Erythroblast (primary cell): ENCODE measurements at places on chromosomes 4 and X.

DNA sequence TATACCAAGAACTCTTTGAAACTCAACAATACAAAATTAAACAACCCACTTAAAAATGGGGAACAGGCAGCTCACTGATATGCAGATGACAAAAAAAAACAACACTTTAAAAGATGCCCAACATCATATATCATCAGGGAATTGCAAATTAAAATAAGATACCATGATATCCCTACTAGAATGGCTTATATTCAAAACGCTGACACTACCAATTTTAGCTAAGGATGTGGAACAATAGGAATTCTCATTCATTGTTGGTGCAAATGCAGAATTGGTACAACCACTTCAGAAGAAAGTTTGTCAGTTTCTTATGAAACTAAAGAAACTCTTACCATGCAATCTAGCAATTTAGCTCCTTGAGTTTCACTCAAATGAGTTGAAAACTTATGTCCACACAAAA, 259.0 kb upstream of the HS3ST1 start:
- no peak for DNase-seq

DNA sequence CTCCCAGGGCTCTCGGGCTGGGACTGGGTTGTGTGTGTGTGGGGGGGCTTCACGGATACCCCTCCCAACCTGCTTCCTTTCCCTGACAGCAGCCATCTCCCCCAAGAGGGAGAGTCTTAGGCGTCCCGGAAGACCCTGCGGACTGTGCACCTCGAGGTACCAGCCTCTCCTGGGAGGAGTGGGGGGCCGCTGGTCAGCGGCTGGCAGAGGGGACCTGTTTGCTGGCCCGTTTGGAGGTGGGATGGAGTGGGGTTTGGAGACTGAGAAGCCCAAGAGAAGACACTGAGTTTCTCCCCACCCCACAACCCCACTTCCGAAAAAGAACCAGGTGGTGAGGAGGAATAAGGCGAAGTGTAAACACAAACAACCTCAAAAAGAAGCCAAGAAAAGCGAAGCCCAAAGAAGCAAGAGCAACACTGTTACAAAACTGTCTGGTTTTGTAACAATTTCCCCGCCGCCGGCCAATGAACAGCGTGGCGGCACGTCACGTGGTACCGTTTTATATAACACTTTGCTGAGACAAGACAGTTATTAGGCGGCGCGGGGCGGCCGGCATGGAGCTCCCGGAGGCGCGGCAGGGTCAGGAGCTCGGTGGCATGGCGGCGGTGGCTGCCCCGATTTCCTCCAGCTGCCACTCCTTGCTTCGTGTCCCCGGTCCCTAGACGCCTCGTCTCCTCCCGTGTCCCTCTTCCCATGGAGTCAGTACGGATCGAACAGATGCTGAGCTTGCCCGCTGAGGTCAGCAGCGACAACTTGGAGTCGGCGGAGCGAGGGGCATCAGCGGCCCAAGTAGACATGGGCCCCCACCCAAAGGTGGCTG, at the start of gene LONRF3:
TSS of gene LONRF3 (plus strand) at position 531 of the 820 bp plus-strand sequence. CDS start at position 694, 163 bp downstream.
- DNase-seq, result peak; percentile 2

DNA sequence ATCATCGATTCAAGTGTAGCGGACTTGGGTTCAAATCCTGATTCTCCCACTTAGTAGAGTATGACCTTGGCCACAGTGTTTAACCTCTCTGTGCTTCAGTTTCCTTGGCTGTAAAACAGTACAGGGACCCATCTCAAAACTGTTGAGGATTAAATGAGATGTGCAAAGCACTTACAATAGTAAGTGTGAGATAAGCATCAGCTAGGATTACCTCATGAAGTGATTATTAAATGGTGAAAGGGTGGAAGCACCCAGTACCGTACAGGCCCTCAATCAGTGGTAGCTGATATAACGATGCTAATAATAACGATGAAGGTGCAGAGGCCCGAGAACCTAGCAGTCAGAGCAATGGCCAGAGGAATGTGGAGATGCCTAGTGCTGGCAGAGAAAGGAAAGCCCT, 45.1 kb downstream of the PRPS1 start:
- DNase-seq, result no peak

- DNase-seq, result no peak
These were observed 99.0 kb upstream of the GPR34 start for GRCh38 chrX:41589634-41590270.

DNA sequence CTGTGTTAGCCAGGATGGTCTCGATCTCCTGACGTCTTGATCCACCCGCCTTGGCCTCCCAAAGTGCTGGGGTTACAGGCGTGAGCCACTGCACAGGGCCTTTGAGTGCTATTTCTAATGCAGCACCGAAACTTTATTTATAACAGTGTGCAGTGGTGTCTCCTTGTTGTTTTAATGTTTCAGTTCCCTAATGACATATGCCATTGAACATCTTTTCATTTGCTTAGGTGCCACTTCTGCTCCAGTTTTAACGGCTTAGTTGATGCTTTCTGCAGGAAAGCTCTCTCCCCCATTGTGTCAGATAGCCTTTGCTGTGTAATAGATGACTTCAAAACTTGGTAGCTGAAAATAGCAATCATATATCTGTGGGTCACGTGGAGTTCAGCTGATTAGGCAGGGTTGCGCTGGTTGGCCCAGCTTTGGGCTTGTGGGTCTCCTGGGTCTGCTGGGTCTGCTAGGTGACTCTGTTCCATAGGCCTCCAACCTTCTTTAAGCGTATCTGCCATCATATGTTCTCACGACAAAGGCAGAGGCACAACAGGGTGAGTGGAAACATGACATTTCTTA, 76.4 kb upstream of the SHISA3 start:
- DNase-seq, result no peak

DNA sequence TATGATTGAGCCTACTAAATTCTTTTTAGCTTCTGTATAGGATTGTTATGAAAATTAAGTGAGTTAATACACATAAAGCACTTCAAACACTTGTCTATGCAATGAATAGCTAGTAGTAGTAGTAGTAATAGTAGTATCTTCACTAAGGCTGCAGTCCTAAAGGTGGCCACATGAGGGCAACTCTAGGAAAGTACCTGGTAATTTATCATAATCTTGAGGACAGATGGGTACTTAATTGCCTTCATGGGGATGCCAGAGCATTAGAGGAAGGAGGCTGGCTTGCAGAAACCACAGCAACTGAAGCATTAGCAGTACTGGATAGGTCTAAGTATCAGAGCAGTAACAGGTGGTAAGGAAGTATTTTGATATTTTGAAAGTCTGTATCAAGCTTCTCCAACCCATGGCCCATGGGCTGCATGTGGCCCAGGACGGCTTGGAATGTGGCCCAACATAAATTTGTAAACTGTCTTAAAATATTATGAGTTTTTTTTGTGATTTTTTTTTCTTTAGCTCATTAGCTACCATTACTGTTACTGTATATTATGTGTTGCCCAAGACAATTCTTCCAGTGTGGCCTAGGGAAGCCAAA, 17.3 kb downstream of the NIPAL1 start:
- DNase-seq, result peak; percentile 52

DNA sequence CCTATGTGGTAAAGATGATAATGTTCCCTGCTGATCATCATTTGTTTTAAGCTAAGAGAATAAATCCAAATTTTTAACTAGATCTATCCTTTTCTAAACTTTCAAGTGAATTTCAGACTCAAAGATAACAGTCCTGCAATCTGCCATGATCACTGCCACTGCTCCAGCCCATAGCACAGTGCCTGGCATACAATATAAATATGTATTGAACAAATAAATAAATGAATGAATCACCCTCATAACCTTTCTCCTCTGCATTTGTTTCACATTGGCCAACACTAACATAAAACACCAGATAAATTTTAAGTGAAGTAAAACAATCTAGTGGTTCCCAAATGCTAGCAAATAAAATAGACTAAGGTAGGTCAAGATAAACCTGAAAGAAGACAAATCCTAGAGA, 439.0 kb downstream of the GPM6A start:
- no peak for DNase-seq

DNA sequence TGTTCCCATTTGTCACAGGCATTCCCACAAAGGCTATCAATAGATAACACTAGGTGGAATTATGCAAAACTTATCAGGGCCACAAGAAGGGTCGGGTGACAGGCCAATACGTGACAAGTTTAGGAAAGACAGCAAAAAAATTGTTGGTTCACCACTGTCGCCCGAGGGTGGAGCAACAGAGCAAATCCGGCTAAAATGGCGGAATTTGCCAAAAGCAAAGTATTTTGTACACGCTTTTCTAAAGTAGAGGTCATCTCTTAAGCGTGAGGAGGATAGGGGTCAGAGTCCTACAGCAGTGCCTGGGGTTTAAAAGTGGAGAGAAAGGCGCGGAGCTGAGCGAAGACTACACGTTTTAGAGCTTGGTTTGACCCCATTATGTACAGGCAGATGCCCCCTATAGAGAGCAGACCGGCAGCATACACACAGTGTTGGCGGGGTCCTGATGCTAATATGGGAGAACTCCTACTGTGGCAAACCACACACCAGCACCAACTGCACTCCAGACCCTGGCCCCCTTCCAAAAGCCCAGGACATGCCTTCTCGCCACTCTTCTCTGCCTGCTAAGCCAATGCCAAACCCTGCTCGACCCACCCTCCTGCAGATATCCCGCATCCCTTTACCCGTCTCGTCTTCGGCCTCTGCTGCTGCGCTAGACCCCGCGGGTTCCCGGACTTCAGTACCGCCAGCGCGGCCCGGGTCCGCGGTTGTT, 733 bp downstream of the CCNA2 start:
- peak; percentile 88 for DNase-seq

DNA sequence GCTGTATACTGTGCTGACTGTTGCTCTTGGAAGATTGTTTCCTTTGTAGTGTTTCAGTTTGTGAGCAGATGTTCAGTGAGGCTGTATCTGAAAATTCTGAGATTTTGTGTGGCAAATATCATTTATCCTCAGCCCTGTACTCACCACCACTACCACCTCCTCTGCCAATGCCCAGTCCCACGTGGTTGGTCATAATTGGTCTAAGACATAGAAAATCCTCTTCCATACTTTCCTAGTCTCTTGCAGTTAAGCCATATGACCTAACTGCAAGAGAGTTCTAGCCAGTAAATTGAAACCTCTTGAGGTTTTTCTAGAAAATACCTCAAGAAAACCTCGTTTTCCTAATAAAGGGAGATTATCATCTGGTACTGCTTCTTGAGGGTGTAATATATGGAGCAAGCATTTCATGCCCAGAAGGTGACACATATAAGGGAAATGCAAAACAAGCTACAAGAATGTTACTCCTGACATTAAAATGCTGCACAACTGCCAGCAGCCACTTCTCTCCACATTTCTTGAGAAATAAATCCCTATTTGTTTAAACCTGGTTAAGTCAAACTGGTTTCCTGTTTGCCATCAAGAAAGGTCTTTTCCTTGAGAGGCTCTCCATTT, 32.8 kb downstream of the ABCE1 start:
- DNase-seq, result no peak

GRCh38 chr4:63790377-63790776, 618.9 kb downstream of the TECRL start:
- DNase-seq, result no peak

- no peak for DNase-seq
These were observed 116.9 kb downstream of the PDS5A start for GRCh38 chr4:39860804-39861203.

- DNase-seq, result no peak
These were observed 29.2 kb downstream of the P2RY8 start for GRCh38 chrX:1507511-1508463.

DNA sequence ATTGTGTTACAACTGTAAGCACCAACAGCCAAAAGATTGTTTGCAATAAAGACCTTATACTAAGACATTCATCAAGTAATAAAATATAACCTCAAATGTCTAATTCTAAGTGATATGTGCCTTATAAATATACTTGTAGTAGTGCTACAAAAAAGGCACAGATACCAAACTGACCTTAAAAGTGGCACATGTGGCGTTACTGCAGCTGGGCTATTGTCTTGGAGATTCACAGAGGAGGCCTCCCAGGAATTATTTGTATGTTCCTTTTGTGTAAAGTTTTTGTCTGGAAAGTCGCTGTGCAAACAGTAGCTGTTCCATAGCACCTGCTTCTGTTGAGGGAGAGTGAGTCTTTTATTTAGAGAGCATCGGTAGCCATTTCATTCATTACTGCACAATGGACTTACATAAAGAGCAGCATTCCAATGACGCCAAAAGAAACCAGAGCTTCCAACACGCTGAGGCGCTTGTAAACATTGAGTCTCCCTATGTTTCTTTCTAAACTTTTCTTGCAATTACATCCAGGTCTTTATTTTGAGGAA, 143.7 kb downstream of the RPA4 start:
- DNase-seq, result no peak

- DNase-seq, result no peak
These were observed 402 bp downstream of the CCDC120 start for GRCh38 chrX:49059201-49059600.

DNA sequence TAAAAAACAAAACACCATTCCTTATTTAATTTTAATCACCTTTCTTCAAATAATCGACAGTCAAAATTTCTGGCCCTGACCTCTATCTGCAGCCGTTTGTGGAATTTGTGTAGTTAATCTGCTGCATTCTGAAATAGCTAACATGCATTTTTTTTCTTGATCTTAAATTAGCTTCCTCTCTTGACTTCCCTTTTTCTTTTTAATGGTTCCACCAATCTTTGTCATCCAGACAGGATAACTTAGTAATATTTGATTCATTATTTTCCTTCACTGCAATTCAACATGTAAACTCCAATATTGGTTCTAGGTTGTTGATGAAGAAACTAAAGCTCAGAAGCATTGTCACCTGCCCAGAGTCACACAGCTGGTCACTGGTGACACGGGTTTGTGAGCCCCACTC, 77.3 kb downstream of the ARHGAP10 start:
- DNase-seq, result no peak

DNA sequence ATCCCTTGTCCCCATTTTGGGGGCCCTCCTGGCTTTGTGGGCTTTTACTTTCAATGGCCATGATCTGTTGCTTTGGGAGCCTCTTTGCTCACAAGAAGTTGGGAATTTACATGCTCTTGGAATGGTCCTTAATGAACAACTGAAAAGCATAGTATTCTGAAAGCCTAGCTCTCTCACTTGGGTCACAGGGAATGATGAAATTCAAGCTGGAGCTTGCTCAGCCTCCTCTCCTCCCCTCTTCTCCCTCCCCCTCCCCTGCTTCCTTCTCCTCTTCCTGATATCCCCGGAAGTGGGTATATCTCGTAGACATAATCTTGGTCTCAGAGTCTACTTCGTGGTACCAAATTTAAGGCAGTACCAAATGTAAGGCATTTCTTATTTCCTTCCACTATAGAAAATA, 400.6 kb upstream of the NR3C2 start:
- no peak for DNase-seq

GRCh38 chr4:183407128-183407585, 37.3 kb upstream of the CDKN2AIP start:
- DNase-seq, result peak; percentile 83

- DNase-seq, result no peak
These were observed 233.5 kb upstream of the GYPA start for GRCh38 chr4:144374065-144374464.

DNA sequence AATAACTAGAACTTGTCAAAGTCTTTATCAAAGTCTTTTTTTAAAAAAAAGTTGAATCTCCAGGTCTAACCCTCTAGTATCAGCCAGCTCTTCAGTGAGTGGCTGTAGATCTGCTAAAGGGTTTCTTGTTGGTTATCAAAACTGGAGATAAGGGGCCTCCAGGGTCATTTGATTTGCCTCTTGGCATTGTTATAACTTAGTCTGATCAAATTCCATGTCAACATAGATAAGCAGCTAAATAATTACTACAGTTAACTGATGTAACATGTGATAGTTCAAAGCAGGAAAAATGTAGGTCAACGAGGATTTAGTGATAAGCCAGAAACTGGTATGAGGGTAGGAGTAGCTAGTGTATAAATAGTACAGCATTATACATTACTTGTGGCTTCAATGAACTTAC, 465.1 kb downstream of the PDHA2 start:
- peak; percentile 1 for DNase-seq
